A673 (cell line): ENCODE measurements at places on chromosomes 1 and 21. TPM values are rescaled to one million over a fixed set of nuclear protein-coding genes. Genes with fewer than 3 reads are reported as not detected.

The CLEC20A gene
- not detected in 2 replicates for total RNA-seq

The SPRR2G gene
- not detected in 2 replicates for total RNA-seq

The GFI1 gene
- total RNA-seq: 0.42 and 0.52 TPM in 2 replicates

The AK5 gene
- 0.47 and 0.94 TPM in 2 replicates for total RNA-seq

The NEK2 gene
- 45.7 and 48.8 TPM in 2 replicates for total RNA-seq

The PFDN2 gene
- total RNA-seq: 131 and 133 TPM in 2 replicates

The CDA gene
- not detected in 2 replicates for total RNA-seq

- peaks cover 10% of the 10 kb centered on the region for H3K36me3 ChIP-seq
- H3K27ac ChIP-seq: no peak overlapping the region
- no peaks in the 10 kb centered on the region for H3K27me3 ChIP-seq
- no peak for DNase-seq
Observed at GRCh38 chr1:20837554-20838192, 50.6 kb upstream of the HP1BP3 start.

- H3K27me3 ChIP-seq: no peaks in the 10 kb centered on the region
- no peak for DNase-seq
- H3K4me1 ChIP-seq: no peaks in the 10 kb centered on the region
- no peak overlapping the region for H3K4me3 ChIP-seq
- no peak overlapping the region for H3K27ac ChIP-seq
Observed at GRCh38 chr21:44700101-44701022, 3.4 kb downstream of the KRTAP10-12 start.

DNA sequence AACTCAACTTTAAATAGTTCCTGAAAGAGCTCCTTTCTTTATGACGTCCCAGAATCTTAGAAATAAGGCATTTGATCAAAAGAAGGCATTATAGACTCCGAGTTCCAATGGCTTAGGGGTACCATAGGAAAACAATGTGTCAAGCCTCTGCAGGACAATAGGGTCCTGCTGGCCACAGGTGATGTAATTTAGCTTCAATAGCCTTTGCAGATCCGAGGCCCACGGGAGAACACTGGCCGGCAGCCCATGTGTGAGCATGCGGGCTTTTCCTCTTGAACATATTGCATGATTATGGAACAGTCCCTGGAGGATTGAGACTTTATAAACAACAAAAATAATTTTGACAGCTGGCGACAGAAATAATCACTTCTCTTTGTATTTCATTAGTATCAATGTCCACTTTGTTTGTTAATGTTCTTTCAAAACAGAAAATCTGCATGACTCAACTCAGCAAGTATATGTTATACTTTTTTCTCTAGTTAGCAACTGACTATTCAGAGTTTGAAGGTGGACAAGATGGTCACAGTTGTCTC is 49.0 kb upstream of the NR5A2 start:
- no peak overlapping the region for H3K4me3 ChIP-seq
- H3K27ac ChIP-seq: no peak overlapping the region
- DNase-seq: no peak
- no peaks in the 10 kb centered on the region for H3K4me1 ChIP-seq
- no peaks in the 10 kb centered on the region for H3K27me3 ChIP-seq
- H3K36me3 ChIP-seq: no peaks in the 10 kb centered on the region

GRCh38 chr1:115364046-115364779 is 26.2 kb upstream of the NGF start:
- no peak for DNase-seq
- no peaks in the 10 kb centered on the region for H3K36me3 ChIP-seq
- no peaks in the 10 kb centered on the region for H3K4me1 ChIP-seq
- no peaks in the 10 kb centered on the region for H3K27me3 ChIP-seq
- no peak overlapping the region for H3K27ac ChIP-seq
- H3K4me3 ChIP-seq: no peak overlapping the region

- DNase-seq: no peak
- H3K4me1 ChIP-seq: no peaks in the 10 kb centered on the region
- no peak within 1 kb of the TSS for H3K4me3 ChIP-seq
- no peaks in the 10 kb centered on the region for H3K36me3 ChIP-seq
- H3K27ac ChIP-seq: no peak within 1 kb of the TSS
Observed at GRCh38 chr1:206921772-206922265, at the start of gene FCMR. TSS of gene FCMR (minus strand) at chr1:206921941. CDS start at chr1:206921854, 87 bp downstream.

DNA sequence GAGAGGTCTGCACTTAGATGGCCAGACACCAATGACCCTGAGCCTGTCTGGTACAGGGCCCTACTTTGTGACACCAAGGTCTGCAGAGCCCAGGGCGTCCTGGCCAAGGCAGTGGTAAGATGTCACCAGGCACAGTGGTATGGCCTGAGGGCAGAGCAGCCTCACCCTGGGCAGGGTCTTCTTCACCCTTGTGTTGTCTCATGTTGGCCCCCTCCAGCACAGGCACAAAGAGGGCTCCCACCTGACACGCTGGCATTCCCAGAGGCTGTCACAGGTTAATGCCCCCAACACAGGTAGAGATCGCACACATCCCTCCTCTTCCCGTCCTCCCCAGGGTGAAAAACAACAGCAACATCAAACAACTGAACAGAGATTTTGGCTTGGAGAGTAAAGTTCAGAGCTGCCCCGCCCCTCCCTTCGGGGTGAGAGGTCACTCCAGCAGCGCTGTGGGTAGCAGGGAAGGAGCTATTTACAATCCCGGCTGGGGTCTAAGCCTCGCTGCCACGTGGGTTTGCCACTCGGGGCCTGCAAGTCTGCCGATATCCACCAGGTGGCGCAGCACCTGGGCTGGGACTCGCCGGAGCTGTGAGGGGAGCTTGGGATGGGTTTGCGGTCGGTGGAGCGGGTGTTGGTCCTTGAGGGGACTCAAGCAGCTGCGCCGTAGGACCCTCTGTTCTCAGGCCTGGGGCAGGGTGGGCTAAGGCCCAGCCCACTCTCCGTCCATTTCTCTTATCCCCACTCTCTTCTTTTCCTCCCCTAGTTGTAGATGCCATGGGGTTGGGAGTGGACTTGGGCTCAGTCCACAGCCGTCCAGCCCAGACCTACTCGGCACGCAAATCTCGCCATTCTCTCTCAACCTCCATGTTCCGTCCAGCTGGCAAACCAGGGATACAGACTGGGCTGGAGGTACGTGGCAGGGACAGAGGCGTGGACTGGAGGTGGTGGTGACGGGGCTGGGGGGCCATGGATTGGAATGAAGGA is 12.7 kb downstream of the EFNA3 start:
- DNase-seq: peak; percentile 91
- no peak overlapping the region for H3K4me3 ChIP-seq
- H3K36me3 ChIP-seq: no peaks in the 10 kb centered on the region
- peaks cover 7% of the 10 kb centered on the region for H3K4me1 ChIP-seq
- no peak overlapping the region for H3K27ac ChIP-seq
- H3K27me3 ChIP-seq: no peaks in the 10 kb centered on the region

GRCh38 chr1:167455786-167456446 is 62.4 kb downstream of the CD247 start:
- peak; percentile 24 for DNase-seq
- H3K27me3 ChIP-seq: no peaks in the 10 kb centered on the region
- no peaks in the 10 kb centered on the region for H3K36me3 ChIP-seq
- H3K27ac ChIP-seq: no peak overlapping the region
- H3K4me1 ChIP-seq: no peaks in the 10 kb centered on the region

GRCh38 chr1:48676376-48676775 is 100.3 kb downstream of the BEND5 start:
- H3K4me3 ChIP-seq: no peak overlapping the region
- no peak for DNase-seq
- H3K27me3 ChIP-seq: no peaks in the 10 kb centered on the region

DNA sequence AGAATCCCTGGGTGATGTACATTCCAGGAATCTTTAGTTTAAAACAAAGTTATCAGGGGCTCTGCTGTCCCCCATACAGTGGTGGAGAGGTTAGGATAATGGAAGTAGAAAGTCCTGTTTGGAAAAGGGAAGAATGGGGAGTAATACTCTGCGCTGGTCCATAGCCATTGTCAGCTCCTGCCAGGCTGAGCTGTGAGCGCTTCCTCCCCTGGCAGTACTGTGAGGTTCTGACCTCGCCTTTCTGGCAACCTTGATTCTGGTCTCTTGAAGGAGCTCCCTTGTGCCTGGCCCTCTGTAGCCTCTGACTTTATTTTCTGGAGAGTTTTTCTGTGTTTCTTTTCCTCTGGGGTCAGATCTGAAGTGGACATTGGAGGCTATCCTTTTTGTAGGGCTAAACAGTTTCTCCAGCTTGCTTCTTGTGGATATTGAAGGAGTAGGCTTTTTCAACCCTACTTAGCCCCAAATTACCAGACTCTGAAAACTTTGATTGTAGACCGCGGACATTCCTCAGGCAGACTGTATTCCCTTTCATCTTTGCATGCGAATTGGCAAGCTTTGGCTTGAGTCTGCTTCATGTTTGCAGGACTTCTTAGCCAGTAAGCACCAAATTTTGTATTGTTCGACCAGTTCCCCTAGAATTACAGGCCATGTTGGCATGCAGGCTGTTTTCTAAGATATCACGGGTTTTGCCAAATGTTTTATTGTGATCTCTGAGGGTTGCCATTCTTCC is 13.8 kb downstream of the UBE4B start:
- H3K4me1 ChIP-seq: peaks cover 8% of the 10 kb centered on the region
- H3K27me3 ChIP-seq: no peaks in the 10 kb centered on the region
- no peak overlapping the region for H3K27ac ChIP-seq
- DNase-seq: no peak

DNA sequence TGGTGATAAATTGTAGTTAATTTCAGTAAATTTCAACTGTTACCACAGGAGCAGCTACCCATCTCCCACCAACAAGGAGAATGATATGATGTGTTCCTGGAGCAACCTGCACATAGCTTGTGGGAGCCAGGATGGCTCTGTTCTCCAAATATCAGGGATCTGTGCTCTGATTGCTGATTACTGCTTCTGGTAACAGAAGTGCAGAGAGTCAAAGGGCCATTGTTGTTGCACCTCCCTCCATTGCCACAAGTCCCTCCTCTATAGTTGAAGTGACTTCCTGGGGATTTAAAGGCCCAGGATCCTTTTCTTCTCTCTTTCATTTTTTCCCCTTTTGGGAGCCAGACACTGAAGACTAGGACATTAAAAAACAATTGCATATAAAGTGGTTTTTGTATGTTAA is 51.6 kb upstream of the HPDL start:
- H3K36me3 ChIP-seq: no peaks in the 10 kb centered on the region
- H3K4me3 ChIP-seq: no peak overlapping the region
- H3K4me1 ChIP-seq: no peaks in the 10 kb centered on the region
- no peaks in the 10 kb centered on the region for H3K27me3 ChIP-seq
- DNase-seq: no peak

DNA sequence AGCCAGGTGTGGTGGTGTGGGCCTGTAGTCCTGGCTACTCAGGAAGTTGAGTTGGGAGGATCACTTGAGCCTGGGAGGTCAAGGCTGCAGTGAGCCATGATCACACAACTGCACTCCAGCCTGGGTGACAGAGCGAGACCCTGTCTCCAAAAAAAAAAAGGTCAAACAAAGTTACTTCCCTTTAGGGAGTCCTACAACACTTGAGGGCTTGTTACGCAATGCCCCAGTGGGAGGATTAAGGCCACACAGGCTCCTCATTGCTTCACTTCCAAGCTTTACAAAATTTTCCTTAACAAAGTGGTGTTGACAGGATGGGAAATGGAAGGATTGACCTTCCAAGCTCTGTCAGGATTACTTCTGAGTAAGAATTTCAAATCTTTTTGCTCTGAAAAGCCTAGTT is 6.2 kb upstream of the EXTL1 start:
- DNase-seq: peak; percentile 48
- no peaks in the 10 kb centered on the region for H3K36me3 ChIP-seq
- no peaks in the 10 kb centered on the region for H3K4me1 ChIP-seq

- peaks cover 10% of the 10 kb centered on the region for H3K4me1 ChIP-seq
- H3K4me3 ChIP-seq: peak within 1 kb of the TSS; percentile 74
- peaks cover 7% of the 10 kb centered on the region for H3K36me3 ChIP-seq
- peak; percentile 21 for DNase-seq
- H3K27me3 ChIP-seq: no peaks in the 10 kb centered on the region
Observed at GRCh38 chr1:231338270-231339128, at the start of gene SPRTN. TSS of gene SPRTN (plus strand) at chr1:231338293. CDS start at chr1:231338384, 91 bp downstream.

GRCh38 chr21:22083899-22084298 is 1085.7 kb downstream of the NCAM2 start:
- no peak for DNase-seq
- no peaks in the 10 kb centered on the region for H3K4me1 ChIP-seq
- no peaks in the 10 kb centered on the region for H3K36me3 ChIP-seq
- H3K27ac ChIP-seq: no peak overlapping the region
- H3K27me3 ChIP-seq: no peaks in the 10 kb centered on the region

GRCh38 chr1:169138866-169139670 is 32.6 kb downstream of the ATP1B1 start:
- H3K4me3 ChIP-seq: no peak overlapping the region
- H3K4me1 ChIP-seq: peaks cover 11% of the 10 kb centered on the region
- no peak overlapping the region for H3K27ac ChIP-seq
- DNase-seq: no peak

GRCh38 chr1:175360016-175360415 is 167.4 kb upstream of the KIAA0040 start:
- H3K4me3 ChIP-seq: no peak overlapping the region
- DNase-seq: no peak
- no peaks in the 10 kb centered on the region for H3K36me3 ChIP-seq
- no peaks in the 10 kb centered on the region for H3K4me1 ChIP-seq

DNA sequence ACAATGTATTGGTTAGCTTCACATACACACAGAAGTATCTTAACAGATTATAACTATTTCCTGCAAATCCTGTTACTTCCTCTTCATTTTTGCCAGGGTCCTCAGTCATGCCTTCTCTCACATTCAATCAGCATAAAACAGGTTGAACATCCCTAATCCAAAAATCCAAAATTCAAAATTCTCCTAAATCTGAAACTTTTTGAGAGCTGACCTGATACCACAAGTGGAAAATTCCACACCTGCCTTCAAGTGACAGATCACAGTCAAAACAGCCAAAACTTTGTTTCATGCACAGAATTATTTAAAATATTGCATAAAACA is 62.9 kb upstream of the FBXO28 start:
- H3K27me3 ChIP-seq: no peaks in the 10 kb centered on the region
- H3K27ac ChIP-seq: no peak overlapping the region

DNA sequence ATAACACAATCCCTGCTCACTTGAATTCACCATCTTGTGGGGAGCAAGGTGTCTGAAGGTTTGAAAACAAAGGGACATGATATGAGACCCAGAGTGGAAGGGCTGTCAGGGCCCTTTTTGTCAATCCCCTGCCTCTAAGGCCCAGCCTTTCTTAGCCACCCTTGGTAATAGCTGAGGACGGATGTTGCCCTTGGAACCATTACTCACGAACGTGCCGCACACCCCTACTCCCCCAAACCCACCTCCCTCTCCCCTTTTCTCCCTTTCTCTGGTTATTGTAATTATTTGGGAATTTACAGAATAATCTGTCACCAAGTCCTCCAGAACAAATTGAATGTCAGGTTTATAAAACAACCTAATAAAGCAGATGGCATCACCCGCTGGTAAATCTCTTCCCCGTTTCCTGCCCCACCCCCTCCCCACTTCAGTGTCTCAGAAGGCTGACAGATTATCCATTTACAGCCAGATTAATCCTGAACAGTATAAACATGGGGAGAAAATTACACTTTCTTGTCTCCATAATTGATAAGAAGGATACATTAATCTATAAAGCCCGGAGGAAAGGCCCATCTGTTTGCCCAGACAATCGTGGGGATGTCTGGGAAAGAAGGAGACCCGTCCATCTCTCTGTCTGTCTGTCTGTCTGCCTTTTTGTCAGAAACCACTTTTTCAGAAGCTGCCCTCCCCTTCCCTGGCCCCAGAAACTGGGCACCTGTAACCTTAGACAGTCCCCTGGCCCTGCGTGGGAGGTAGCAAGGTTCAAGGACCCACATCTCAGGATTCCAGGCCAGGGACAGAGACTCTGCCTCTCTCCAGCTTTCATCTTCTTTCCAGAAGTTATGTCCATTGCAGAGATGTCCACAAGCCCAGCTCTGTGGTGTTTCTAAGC is 60.6 kb upstream of the CD34 start:
- no peak overlapping the region for H3K4me3 ChIP-seq
- peaks cover 45% of the 10 kb centered on the region for H3K27me3 ChIP-seq
- H3K27ac ChIP-seq: no peak overlapping the region
- DNase-seq: peak; percentile 10
- H3K4me1 ChIP-seq: no peaks in the 10 kb centered on the region
- no peaks in the 10 kb centered on the region for H3K36me3 ChIP-seq
